ENCODE measurements at places on chromosomes 2 and 18.

DNA sequence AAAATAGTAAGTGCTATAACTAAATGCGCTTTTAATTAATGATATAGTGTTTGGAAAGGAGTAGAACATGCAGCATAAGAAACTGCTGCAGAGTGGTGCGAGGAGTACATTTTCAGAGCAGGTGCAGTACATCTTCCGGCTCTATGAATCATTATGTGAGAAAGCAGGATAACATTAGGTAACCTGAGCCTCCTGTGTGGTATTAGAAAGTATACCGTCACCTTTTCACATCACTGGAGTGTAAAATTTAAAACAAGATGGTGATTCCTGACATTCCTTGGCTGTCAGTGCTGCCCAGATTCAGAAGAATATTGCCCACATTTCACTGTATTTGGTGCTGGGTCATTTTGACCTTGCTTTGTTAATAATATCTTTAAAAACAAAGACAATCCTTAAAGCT, 7.8 kb upstream of the DYNC2LI1 start:
- DNase-seq = no peak

GRCh38 chr2:108591163-108591562, 56.9 kb downstream of the LIMS1 start:
- DNase-seq = no peak

GRCh38 chr18:3906116-3906750, 456.3 kb downstream of the TGIF1 start:
- no peak for DNase-seq

DNA sequence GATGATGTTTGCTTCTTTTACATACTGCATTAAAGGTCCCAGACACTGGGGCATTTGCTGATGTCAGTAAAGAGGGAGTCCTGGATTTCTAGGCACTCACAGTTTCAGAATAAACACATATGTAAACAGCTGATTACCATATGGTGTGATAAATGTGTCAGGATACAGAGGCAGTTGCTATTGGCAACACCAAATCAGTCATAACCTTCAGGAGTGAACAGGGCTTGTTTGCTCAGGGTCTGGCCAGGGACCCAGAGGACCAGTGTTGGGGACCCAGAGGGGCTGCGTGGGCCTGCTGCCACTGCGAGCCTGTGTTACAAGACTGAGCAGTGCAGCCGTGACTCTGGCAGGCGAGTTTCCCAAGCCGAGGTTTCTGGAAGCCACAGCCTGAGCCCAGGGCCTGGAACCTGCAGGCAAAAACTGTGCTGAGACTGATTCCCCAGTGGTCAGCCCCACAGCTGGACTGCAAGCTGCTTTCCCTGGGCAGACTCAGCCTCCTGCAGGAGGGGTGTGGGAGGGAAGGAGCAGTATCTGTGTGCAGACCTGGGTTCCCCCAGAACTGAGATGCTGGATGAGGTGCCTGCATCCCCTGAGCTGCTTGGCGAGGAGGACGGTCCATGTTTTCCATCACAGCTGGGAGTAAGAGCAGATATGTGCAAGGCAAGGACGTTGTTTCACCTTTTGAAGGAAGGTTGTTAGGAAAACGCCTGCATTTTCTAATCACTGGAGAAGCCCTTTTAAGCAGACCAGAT, 23.6 kb downstream of the ASAP2 start:
- no peak for DNase-seq

- DNase-seq = no peak
Observed at GRCh38 chr2:170514140-170514539, 201.0 kb upstream of the SP5 start.

DNA sequence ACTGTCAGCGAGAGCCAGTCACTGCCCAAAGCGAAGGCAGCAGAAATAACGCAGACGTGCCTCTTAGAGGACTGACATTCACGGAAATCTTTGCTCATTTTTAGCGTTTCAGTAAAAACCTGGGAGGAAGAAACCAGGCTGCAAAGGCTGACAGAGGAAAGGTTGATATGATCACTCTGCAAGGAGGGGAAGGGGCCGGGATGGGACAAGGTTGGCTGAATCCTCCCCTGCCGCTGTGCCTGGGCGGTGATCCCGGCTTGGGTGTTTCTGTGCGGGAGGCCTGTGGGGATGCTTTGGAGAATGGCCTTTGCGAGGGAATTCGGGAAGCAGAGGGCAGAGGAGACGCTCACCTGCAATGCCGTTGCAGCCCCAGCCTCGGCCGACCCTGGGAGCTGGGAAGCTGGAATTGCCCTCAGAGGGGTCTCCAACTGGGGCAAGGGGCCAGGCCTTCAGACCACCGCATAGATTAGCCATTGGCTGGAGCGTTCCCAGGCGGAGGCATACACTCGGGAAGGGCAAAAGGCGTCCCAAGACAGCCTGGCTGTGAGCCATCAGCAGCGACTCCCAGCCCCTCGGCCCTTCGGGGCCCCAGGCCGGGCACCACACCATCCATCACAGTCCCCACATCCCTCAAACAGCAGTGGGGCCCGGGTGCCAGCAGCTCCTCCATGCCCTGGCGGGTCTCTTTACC, 111.7 kb upstream of the GPC1 start:
- DNase-seq = no peak

DNA sequence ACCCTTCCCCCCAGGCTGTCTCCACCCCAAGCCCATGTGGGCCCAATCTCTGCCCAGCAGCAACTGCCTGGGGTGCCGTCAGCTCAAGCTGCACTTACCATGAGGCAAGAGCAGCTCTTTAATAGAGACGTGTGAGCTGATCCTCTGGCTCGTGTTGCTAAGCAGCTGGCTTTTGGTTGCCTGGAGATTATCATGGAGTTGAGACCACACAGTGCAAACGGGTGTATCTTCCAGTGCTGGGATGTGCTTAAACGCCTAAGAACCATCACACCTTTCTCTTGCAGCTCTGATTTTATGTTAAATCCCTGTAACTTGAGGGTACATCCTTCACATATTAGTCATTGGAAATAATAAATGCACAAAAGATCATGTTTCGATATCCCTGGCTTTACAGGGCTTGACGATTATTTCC, 271.1 kb downstream of the PRKCE start:
- peak; percentile 45 for DNase-seq

- DNase-seq = no peak
Observed at GRCh38 chr2:15720561-15721307, 129.1 kb downstream of the DDX1 start.

DNA sequence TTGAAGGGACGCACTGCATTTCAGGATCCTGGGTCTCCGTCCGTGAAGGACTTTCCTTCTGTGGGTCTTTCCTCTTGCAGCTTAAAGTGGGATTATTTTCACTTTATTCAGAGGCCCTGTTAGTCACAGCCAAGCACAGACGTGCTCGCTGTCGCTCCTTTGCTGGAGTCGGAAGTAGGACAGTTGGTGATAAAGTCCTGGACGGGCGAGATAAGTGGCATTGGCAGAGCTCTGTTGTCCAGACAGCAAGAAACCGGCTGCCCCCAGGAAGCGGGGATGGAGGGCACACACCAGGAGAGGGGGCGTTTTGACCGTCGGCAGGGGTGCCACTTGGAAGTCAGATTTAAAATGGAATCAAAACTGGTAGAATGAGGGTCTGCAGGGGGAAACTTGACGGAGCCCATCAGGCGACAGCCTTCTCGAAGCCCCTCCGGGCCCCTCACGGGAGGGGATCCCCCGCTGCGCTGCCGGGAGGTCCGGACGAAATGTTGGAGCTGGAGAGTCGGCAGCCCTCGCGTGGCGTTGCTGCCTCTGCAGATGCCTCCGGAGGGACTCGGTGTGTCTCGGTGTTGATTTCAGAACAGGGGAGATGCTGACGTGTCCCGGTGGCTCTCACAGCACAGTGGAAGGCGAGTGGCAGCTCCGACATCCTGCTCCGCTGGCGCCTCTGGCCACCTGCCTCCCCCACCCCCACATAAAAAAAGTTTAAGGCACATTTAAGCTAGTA, 124.2 kb downstream of the NFATC1 start:
- no peak for DNase-seq

DNA sequence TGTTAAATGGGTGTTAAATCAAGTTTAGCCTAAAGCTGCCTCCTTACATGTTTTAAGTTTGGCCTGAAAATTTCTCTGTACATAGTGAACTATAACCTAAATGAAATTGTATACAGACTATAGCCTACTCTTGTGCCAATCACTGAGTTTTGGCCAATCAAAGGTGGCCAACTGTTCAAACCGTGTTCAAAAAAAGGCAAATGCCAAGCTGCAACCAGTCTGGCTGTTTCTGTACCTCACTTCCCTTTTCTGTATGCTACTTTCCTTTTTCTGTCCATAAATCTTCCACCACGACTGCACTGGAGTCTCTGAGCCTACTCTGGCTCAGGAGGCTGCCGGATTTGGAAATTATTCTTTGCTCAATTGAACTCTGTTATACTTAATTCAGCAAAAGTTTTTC, 121.0 kb downstream of the SPOPL start:
- DNase-seq = no peak

DNA sequence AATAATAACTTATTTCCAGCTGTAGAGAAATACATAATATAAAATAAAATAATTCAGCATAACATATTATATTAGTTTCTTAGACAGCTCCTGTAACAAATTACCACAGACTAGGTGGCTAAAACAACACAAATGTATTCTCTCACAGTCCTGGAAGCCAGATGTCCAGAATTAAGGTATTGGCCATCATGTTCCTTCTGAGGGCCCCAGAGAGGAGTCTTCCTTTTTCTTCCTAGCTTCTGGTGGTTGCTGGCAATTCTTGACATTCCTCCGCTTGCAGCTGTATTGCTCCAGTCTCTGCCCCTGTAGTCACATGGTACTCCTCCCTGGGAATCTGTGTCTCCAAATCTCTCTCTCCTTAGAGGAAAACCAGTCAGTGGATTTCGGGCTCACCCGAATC, 146.8 kb downstream of the RBM43 start:
- DNase-seq = no peak

GRCh38 chr18:53025247-53025646, 685.2 kb downstream of the DCC start:
- no peak for DNase-seq

GRCh38 chr2:28395334-28396061, 2.8 kb downstream of the FOSL2 start:
- DNase-seq = no peak

DNA sequence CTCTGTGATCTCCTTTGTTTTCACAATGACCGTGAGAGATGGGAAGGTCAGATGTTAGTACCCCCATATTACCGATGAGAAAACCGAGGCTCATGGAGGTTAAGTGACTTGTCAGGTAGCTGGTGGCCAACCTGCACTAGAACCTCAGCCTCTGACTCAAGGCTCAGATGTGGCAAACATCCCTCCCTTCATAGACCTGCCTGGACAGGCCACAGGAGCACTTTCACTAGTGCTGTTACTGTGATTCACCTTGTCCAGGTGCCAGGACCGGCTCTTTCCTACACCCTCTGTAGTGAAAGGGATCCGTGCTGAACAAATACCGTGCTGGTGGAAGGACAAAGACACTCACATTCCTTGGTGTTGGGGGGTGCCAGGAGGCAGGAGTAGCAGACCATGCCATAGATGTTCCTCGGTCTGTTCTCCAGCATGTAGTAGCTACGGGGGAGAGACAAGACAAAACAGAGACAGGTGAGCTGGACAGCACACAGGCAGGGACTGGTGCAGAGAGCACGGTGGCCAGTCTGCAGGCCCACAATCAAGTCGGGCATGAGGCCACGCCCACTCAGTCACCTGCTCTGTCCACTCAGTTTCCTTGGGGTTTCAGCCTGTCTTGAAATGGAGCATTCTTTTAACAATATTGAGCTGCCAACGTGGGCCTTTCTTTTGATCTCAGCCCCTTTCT, 65.9 kb downstream of the EDAR start:
- DNase-seq = no peak

- no peak for DNase-seq
Observed at GRCh38 chr2:101064125-101064502, 62.0 kb downstream of the RPL31 start.

GRCh38 chr2:54524226-54524991, 68.3 kb downstream of the SPTBN1 start:
- no peak for DNase-seq

- DNase-seq = no peak
Observed at GRCh38 chr2:119735565-119735964, 24.2 kb upstream of the PTPN4 start.

DNA sequence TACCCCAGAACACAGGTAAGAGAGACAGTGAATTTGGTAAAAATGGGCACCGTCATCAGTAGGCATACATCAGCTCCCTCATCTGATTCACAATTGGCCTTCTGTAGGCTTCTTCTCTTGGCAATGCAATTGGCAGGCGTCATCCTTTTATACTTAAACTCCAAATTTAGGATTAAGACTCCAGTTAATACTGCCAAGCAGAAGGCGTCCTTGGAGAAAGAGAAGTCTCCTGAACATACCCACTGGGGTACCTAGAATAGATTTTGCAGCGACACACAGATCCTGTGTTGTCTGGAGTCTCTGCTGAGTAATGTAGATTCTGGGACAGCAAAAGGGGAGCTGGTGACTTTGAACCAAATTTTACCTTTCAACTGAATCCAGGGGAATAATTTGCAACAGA, 592 bp upstream of the METAP1D start:
- DNase-seq = no peak

GRCh38 chr2:177519534-177520115, 127.1 kb downstream of the AGPS start:
- DNase-seq = peak; percentile 5

- no peak for DNase-seq
Observed at GRCh38 chr2:158518084-158518483, 61.3 kb downstream of the PKP4 start.

GRCh38 chr2:37563375-37564015, 107.9 kb downstream of the CDC42EP3 start:
- no peak for DNase-seq

DNA sequence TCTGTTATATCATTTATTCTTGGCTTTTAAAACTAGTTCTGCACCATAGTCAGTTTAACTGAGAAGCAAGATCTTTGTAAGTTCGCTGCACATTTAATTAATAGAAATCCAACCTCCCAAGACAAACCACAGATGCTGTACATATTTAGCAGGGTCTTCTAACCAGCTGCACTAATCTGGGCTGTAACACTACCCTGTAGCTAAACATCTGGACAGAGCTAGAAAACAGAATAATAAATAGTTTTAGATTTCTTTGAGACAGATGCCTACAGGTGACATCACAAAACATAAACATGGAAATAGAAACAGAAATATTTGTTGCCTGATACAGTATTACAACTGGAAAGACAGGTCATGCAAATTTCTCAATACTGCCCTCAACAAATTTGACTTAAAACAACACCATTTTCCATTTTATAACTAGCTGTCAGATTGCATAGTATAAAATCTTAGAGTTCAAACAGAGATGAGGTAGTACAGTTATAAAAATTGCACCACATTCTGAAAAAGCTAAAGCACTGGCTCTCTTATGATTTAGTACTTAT, 315.1 kb downstream of the NR4A2 start:
- DNase-seq = no peak

DNA sequence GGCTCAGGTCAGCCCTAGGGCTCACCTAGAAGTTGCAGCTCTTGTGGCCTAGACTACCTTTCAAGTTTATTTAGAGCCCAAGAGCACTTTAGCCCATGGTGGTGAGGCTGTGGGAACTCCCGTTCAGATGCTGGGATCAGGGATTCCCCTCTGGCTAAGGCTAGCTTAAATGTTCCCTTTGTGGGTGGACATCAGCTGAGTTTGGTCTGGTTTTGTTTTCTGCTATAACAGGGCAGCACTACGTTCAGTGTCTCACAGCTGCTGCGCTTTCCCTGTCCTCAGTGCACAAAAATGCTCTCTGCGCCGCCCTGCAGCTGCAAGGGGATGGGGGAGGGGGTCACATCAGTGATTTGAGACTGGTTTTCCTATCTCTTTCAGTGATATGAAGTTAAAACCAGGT, 170.5 kb upstream of the KCNJ3 start:
- DNase-seq = peak; percentile 4

- DNase-seq = no peak
Observed at GRCh38 chr18:31983976-31984375, 34.6 kb upstream of the RNF125 start.
